Left kidney (tissue), 8 donors: ENCODE measurements at places on chromosomes 1 and 21.

- DNase-seq: no peak
These were observed 30.8 kb downstream of the KCNA3 start for GRCh38 chr1:110643879-110644472.

- no peak for DNase-seq
These were observed 715.4 kb downstream of the LTN1 start for GRCh38 chr21:28277324-28277723.

DNA sequence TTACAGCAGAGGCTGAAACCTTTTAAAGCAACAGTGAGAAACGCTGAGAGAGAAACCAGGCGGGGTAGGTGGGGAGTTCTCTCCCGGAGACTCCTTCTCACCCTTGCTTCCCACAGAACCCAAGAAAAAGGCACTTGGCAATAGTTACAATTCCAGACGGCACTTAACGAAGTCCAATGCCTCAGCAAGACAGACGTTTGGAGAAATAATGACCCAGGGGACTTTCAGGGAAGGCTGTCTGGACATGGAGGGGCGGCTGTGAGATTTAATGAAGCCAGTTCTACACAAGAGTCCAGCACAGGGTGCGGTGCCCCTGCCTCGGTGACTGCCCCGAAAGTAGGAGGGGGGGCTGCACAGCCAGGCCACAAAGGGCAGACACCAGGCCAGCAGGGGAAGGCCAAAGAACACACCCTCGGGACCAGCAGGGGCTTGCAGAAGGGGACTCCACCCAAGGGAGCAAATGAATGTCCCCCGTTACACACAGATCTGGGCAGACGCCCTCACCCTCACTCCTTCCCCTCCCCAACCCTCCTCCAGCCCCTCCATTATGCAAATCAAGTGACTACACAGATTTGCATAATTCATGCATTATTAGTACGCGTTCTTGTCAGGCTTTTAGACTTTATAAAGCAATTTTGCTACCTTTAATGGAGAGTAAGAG is 26.3 kb downstream of the KCNN3 start:
- no peak for DNase-seq

DNA sequence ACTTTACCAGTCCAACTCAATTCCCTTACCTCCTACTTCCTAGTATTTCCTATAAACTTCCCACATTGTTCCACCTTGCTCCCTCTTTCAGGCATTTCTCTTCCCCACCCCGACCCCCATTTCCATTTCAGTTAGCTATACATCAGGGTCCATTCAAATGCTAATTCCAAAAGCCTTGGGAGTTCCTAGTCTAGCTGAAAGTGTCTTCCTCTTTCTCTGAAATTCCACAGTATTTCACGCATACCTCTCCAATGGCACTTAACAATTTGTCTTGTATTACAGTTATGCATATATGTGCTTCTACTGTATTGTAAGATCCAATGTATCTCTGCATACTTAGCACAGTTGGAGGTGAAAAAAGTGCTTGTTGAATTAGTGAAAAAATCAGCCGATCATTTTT is 94.9 kb downstream of the ZNF644 start:
- no peak for DNase-seq

- DNase-seq: peak; percentile 63
These were observed 868 bp downstream of the ZBTB40 start for GRCh38 chr1:22452481-22452957.

DNA sequence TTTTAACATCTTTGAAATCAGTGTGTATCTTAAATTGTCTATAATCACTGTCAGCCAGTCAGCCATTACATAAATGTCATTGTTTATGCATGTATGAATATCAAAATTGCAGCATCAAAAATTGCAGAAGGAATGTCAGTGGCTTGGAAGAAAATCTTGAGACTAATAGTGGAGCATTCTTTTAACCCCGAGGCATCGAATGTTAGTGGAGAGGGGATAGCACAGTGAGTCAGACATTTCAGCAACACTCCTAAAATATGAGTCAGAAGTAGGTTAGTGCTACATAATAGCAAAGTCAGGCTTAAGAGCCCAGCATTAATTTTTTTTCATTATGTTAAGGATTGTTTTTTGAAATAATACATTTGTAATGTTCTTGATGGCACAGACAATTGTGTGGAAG is 45.5 kb downstream of the SNRPE start:
- no peak for DNase-seq

DNA sequence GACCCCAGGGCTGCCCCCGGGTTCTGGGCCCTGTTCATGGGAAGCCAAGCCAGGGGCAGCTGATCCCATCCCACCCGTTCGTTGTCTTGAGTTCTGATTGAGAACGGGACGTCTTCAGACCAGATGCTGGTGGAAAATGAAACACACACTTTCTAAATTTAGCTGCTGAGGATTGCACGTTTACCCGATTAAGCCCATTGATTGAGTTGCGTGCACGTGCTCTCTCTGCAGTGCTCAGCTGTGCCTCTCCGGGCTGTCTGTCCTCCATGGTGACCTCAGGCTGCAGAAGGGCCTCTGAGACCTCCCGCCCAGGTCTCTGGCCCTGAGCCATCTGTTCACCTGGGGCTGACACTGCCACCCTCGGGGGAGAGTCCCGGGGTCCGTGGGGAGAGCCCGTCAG is 27.0 kb upstream of the PEX10 start:
- no peak for DNase-seq

GRCh38 chr1:108830119-108831008 is 26.5 kb downstream of the AKNAD1 start:
- DNase-seq: no peak

- DNase-seq: no peak
These were observed 2.1 kb upstream of the CIART start for GRCh38 chr1:150280138-150280707.

DNA sequence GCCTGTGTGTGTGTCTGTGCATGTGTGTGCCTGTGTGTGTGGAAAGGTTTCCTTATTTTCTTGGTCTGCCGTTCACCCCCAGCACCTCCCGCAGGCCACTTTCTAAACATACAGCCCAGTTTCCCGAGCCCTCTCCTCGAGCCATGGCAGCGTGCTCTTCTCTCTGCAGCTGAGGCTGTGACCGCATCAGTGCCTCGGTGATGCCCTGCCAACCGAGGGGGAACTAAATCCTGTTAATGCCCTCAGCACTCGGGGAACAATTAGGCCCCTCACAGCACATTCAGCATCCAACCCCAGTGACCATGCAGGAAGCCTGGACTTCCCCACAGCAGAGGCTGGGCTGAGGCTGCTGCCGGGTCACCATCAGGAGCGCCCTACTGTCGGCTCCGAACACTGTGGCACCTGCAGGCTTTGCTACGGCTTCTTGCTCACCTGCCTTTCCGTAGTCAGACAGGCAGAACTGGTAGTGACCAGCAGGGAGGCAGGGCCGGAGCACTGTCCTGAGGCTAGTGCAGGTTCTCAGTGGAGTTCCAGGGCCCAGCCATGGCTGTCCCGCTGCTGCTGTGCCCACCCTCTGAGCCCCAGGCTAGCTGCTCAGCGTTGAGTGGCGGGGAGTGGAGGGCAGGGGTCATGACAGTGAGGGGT is 8.1 kb downstream of the GPR137B start:
- DNase-seq: no peak

DNA sequence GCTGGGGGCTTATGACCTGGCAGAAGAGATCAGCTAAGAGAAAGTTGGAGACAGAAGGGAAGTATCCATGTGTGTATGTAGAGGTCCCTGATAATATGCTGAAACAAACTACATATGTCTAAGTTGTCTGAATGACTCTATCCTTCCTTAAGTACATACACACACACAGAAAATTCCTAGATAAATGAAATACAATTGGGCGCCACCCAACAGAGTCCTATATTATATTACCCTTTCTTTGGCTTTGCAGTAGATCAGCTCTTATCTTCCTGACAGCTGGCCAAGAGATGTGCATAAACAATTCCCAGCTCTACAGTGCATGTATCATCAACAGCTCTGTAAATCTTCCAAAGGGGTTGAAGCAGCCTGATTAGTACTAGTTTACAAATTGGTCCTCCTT is 40.1 kb downstream of the SORT1 start:
- DNase-seq: no peak

- no peak for DNase-seq
These were observed 15.2 kb downstream of the LRRN2 start for GRCh38 chr1:204670152-204670927.

DNA sequence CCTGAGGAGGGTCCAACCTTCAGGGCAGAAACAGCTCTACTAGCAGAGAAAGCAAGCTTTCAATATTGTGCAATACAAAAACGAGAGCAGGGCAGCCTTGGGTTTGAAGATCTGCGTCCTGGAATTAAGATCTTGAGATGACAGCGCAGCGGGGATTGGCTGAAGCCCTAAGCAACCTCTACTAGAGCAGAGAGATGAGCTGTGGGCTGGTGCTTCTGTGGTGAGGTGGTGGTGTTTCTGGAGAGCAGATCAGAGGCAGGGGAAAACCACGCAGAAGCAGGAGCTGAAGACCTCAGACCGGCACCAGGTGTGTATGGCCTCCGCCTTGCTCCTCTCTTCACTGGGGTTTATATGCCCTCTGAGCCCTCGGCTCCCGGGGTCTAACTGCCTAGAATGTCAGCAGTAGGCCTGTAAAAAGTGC is 12.5 kb downstream of the TRAF3IP3 start:
- DNase-seq: no peak

DNA sequence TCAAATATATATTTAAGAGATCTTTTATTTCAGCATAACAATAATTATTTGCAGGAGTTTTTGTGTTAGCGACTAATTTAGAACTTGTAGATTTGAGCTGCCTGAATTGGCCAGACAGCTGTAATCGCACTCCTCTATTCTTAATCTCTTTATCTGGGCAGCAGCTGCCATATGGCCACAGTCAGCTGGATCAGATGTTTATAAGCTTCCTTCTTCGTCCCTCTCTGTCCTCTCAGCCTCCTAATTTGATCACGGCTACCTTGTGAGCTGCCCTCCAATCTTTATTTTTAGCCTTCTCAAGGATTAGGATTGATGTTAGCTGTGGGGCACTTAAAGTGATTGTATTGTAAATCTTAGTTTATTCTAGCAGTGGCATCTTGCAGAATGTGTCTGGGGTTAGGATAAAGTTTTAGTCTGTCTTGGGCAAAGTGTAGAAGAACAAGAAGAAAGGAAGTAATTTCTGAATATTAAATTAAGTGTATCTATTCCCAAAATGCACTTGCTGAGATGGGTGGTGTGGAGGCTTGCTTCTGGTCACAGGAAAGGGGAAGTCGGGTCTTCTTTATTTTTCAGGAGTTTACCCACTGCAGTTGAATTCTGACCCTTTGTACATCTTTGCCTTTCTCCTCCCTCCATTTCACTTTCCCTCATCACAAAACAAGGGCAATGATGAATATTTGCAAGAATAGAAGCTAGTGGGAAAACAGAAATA is 1.1 kb downstream of the ZBTB18 start:
- DNase-seq: no peak

- no peak for DNase-seq
These were observed 2.7 kb downstream of the ZBTB18 start for GRCh38 chr1:244053831-244054230.

DNA sequence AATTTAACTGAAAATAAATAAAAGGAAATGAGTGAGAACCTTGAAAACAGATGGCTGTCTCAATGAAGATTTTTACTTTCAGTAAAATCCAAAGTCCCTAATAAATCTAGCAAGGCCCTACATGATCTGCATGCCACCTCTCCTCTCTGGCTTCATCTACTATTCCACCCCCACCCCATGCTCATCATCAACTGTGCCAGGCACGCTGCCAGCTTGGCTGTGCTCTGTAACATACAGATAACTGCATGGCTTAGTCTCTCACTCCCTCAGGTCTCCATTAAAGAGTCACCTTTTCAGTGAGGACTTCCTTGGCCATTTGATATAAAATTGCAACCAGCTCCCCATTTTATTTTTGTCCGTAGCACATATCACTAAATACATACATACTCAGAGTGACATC is 26.7 kb downstream of the RGSL1 start:
- no peak for DNase-seq

DNA sequence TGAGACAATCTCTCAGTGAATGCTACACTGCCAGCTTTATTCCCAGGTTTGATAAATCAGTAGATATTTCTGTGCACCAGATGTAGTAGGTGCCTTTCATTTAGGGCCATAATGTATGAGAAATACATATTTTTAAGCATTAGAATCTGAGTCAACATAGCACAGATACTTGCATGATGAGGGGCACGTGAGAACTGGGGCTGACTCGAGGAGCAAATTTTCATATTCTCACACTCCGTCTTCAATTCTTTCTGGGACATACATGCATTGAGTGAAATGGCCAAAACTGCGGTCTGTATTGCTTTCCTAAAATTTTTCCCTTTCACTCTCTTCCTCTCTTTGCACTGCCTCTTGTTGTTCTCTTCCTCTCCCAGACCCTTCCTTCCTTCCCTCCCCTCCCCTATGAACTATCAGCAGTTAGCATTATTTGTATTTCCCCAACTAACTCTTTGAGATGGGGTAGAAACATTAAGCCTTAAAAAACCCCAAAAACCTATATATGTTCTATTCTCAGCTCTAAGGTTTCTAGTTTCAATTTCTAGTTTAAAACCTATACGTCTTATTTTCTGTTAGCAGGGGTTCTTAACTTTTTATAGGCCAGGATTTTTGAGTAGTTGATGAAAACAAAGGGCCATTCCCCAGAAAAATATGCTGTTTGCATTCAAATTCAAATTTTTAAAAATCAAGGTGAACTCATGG is 289.1 kb downstream of the PTBP2 start:
- no peak for DNase-seq

DNA sequence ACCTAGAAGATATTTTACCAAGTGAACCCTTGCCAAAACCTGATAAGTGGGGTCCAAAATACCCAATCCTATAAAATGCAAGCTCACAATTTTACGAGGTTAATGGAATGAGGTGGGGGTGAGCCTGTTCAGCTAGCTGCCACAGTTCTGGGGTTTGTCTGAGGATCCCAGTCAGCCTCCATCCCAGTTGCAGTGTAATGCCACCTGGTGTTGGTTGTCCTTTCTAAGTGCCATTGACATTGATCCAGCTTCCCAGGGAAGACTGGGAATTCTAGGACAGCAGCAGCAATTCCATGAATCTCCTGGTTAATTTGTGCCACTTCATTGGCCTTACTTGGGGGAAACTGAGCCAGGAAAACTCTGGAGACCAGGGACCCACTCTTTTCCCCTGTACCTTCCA is 298.3 kb downstream of the RWDD3 start:
- no peak for DNase-seq

- no peak for DNase-seq
These were observed 35.3 kb downstream of the L1TD1 start for GRCh38 chr1:62229932-62230331.

GRCh38 chr1:148161053-148161901 is 9.2 kb upstream of the NBPF11 start:
- DNase-seq: no peak

DNA sequence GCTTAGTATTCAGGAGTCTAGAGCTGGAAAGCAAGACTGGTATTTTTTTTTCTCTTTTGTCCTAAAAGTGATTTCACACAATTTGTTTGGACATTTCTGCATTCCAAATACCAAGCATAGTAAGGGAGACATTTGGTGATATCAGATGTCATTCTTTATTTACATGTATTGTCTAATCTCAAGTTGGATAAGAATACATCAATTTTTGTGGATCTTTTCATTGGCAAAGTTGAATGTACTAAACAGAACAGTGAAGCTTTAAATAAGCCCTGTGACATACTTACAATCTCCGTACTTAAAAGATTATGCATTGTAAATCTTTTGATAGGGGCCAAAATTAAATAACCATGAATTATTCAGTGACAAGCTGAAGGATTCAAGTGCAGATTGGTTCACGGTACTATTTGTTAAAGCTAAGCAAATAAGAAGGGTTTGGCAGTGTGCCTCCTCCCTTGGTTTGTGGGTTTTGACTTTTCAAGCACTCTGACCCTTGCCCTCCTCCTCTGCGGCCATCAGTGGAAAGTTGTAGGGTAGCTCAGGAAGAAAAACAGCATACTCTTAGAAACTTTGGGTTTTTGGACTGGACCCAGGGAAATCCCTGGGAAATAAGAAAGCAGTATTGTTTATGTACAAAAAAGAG is 663.7 kb downstream of the ADGRL2 start:
- DNase-seq: peak; percentile 82

- no peak for DNase-seq
These were observed 10.7 kb upstream of the SDC3 start for GRCh38 chr1:30919025-30919881.
